CD8-positive, alpha-beta memory T cell (primary cell): ENCODE measurements at places on chromosomes 2 and 18.

- DNase-seq = no peak
Measured at GRCh38 chr2:232979871-232980461, 33.1 kb downstream of the NGEF start.

- no peak for DNase-seq
Measured at GRCh38 chr2:3667151-3667631, 9.2 kb downstream of the ALLC start.

GRCh38 chr2:66021296-66021695 is 413.6 kb upstream of the MEIS1 start:
- DNase-seq = no peak

GRCh38 chr2:112055730-112056625 is 909 bp downstream of the TMEM87B start:
- DNase-seq = peak; percentile 26

GRCh38 chr2:207819021-207819797 is 49.5 kb upstream of the FZD5 start:
- no peak for DNase-seq

DNA sequence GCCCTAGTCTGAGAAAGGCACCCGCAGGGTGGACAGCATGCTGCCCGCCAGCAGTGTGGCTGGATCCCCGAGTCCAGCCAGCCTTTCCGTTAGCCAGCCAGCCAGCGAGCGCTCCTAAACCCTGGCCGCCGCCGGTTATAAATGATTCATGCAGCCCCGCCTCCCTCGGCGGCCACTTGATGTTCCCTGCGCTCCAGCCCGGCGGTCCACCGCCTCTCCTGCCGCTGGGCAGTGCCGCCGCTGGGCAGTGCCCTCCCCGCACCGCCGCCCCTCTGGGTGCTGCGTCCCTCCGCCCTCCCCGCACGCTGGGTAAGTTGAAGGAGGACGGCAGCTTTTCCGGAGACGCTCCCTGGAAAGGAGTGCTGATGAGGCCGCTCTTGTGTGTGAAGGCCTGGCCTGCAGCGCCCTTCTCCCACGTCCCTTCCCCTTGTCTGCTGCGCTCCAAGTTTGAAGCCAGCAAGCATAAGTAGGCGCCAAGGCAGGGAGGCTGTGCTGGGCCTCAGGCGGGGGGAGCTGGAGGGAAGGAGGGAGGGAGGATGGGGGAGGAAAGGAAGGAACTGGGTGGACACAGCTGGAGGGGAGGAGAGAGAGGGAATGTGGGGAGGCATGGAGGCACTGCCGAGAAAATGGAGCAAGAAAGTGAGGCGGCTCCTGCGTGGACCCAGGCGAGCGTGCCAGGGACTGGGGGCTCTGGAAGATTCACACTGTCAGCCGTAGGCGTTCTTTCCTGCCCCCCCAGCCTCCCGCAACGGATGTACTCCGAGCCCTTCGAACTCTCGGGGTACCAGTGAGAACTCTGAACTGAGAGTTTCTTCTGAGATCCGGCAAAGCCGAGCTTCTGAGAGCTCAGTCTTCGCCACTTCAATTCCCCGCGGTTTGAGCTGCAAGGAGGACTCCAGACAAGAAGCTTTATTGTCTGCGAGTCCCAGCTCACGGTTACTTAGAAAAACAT is 131.9 kb downstream of the GLI2 start:
- no peak for DNase-seq

GRCh38 chr18:11587846-11588245 is 21.6 kb upstream of the SLC35G4 start:
- DNase-seq = peak; percentile 6

DNA sequence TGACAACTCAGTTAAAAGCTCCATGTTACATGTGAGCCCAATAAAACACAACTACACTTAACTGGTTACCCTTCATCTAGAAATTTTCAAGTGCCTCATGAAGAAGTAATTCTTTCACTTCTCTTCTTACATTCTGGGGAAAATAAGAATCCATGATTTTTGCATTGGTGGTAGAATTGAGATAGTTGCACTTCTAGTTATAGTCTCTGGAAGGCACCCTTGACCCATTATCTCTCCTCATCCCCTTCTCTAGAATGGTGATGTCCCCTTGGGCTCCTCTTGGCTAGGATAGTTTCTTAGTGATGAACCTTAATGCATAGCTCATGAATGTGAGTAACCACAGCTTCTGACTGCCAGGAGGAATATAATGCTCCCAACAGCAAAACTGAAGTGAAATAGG is 3.6 kb downstream of the LGALSL start:
- no peak for DNase-seq

- DNase-seq = no peak
Measured at GRCh38 chr2:149218497-149218896, 111.9 kb upstream of the LYPD6 start.

DNA sequence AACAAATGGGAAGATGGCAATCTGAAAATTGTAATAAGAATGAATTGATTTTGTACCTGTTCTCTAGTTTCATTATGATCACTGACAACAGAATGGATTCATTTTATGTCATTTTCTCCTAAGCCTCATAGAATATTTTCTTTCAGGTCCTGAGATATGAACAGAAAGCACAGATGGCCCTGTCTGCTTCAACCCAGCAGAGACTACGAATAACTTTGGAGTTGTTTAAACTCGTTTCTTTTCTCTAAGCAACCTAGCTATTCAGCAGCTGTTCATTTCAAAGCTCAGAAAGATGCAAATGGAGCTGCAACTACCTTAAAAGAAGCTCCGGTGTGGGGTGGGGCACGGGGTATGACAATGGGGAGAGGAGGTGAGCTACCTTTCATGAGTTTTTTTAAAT is 124.9 kb downstream of the ALK start:
- no peak for DNase-seq

DNA sequence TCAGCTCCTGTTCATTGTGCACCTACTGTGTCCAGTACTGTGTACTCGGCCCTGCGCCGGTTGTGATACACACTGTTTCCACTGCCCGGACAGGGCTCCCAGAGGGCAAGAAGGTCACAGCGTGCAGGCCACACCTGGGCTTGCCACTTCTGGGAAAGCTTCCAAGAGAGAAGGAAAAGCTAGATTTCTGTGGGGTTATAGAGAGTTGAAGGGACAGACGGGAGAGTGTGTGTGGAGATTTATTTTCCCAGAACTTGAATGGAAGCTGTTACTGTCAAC is 3.8 kb upstream of the CNDP1 start:
- no peak for DNase-seq

DNA sequence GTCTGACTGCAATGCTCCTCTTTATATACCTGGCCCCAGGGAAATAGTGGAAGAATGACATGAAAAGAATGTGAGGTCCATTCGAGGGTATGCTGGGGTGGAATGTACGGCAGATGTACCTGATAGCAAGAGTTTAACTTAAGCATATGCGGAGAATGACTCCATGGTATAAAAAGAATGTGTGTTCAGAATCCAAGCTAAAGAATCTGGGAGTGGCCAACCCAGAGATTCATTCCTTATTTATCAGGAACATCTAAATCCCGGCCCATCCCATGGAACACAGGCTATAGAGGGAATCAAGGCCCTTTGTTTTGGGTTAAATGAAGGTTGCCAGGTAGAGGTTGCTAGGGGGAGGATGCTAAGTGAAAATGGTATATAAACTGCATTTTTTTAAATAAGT is 150.0 kb downstream of the ZNF385B start:
- no peak for DNase-seq

- no peak for DNase-seq
Measured at GRCh38 chr2:8144785-8145184, 537.1 kb upstream of the ID2 start.
